ENCODE measurements at places on chromosomes 7 and 10.

GRCh38 chr10:116237970-116238369, 35.0 kb downstream of the GFRA1 start:
- DNase-seq, result no peak

DNA sequence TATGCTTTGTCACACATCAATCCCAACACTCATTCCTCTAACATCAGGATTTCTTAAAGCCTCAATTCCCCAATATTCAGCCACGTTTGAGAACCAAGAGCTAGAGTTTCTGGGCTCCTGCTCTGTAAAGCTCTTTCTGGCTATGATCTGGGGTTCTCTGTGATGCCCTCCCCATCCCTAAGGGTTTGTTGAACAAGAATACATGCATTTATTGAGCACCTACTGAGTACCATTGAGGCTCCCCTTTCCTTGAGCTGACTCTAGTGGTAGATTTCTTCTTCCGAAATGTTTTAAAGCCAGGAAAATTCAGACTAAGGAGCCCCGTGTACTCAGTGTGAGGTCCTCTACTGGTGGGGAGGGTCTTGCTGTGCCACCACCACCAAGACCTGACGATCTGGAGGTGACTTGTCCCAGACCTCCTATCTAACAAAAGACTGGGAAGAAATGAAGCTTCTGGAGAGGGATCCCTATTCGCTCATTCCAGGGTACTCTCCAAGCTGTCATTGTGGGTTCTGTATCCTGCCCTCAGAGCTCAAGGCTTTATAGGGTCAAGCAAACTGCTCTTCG, 23.1 kb upstream of the SRGN start:
- no peak for DNase-seq

DNA sequence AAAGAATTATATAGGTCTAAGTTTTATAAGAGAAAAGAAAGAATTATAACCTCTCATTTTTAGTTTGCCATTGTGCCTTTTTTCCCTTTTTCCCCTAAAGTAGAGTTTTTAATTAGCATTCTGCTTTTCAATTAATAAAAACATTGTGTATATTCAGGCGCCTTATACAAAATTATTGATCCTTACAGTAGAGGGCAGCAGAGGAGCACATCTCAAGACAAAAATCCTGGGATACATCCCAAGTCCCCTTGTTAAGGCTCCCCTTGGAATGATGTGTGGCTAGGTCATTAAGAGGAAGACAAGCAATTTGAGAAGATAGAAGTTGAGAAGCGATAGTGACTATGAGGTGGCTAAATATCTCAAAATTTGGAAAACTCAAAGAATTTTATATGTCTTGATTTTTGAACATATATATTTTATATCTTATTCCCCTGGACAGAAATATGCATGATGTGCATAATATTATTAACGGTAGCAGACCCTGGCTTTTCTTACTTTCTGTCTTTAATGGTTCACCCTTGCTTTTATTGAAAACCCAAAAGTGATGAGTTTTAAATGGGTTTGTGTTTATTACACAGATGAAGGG, 19.1 kb upstream of the TPK1 start:
- no peak for DNase-seq

DNA sequence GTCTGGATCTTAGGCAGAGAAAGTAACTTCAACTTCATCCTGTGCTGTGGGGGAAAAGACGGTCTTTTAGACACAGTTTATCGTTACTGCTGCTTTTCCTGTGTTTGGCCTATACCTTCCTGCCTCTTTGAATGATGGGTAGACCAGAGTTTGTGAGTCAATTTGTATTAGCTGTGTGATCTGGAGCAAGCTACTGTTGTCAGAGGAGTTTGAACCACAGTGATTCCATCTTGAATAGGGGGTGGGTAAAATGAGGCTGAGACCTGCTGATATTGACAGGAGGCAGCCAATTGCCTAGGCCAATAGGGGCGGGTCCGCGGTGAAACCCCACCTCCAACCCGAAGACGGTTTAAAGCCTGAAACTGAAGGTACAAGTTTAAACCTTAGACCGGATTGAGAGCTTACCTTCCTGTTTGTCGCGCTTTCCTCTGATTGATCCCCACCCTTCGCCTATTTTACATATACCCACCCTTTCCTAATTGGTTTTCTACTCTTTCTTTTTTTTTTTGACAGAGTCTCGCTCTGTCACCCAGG, 35.8 kb upstream of the EIF4H start:
- DNase-seq, result no peak

DNA sequence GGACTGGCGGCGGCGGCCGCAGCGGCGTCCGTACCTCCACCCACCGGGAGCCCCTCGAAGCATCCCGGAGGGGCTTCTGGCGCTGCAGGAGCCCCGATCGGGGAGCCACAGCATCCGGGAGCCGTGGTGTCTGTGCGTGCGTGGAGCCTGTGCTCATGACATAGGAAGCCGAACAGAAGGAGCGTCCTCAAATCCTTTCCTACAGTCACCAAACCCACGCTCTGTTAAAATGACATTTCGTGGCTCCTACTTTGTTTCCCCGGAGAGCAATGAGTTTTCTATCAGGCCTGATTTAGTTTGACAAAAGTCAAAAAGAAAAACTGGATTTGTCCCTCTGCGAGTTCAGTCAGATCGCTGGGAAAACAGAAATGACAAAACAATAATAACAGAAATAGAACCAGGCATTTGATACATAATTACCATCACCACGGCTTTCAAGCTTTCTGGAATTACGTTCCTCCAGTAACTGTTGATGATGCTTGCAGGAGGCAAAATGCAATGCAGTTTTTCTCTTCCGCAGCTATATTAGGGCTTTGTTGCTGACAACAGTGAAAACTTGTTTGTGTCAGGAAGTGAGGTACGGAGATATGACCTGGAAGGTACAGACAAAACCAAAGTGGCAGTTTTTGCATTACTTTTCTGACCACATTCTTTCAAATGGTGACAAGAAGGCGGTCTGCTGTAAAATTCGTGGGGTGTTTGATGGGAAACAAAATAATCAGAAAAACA, 219.3 kb upstream of the MKLN1 start:
- DNase-seq, result no peak

GRCh38 chr10:116850058-116850611, 836 bp downstream of the ENO4 start:
- no peak for DNase-seq

DNA sequence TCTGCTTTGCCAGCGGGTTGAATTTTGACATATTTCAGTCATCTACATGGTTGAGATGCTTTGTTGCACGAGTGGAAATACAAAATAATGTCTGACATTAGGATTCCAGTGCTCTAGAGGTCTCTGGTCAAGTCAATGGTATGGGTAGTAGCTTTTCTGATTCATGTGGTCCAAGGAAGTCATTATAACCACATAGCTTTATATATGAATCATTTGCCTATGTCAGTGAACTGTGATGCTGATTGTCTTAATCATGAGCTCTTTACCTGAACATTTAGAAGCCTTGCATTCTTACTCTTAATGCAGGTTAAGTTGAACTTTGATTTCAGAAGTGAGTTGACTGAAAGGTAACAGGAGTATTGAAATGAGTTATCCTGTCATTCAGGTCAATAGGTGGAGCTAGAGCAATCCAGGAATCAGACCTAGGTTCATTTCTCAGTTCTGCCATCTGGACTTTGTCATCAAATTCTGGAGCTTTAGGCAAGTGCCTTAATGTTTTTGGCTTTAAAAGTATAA, 3.3 kb downstream of the MAPK8 start:
- DNase-seq, result no peak

DNA sequence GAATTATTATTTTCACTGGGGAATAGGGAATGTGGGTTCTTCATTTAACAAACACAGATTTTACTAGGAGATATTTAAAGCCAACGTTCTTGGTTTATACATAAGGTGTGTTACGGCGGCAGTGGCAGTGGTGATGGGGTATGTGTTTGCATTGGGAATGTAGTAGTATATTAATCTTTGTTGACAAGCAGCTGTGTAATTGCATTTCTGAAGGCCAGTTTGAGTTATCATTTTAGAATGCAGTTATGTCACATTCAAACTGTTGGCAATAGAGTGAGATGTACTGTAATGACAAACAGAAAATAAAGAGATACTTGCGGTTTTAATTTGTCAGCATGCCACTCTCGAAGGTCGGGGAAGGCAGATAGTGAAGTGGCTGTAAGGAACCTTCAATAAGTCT, 628.6 kb upstream of the POM121L12 start:
- DNase-seq, result no peak

GRCh38 chr10:99389729-99390480, 40.5 kb downstream of the GOT1 start:
- DNase-seq, result no peak

- no peak for DNase-seq
These were observed 19.8 kb downstream of the YKT6 start for GRCh38 chr7:44220358-44221112.

GRCh38 chr10:73251683-73252444, 580 bp downstream of the MRPS16 start:
- DNase-seq, result no peak

DNA sequence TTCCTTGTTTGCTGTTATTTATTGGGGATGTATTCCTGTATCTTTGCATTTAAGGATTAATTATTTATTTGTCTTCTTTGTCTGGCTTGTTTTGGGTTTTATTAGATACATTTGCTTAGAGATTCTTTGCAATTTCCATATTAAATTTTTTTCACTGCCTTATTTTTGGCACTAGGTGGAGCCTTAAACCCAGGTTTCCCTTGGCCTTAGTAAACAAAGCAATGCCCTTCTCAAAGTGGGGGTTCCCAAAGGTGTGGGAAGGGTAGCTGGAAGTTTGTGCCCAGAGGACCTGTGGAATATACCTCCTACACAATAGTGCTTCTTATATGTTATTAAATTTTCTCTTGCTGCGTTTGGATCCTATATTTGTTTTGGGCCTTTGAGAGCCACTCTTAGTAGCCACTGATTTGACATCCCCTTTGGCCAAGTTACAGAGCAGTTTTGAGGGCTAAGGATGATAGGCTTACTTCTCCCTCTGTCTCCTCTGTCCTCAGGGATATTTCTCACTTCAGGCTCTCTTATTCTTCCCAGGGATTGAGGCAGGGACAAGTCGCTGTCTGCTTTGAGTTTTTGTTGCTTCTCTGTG, 162.3 kb downstream of the ITGB1 start:
- no peak for DNase-seq

- DNase-seq, result no peak
These were observed 2.2 kb upstream of the KNDC1 start for GRCh38 chr10:133157662-133158436.

DNA sequence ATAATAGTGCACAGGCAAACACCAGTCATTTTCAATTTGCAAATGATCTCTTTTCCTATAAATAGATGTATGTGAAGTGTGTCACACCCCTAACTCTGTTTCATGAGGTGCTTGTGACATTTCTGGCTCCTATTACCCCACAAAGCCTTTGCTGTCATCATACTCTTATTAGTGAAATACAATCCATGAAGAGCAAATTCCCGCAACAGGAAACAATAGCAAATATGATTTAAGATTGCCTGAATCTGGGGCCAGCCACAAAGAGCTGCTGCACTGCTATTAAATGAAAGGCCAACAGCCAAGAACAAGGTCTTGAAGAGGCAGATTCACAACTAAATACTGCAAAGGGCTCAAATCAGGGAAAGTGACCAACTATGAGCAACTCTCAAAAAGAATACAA, 96.3 kb upstream of the CAV2 start:
- DNase-seq, result no peak

DNA sequence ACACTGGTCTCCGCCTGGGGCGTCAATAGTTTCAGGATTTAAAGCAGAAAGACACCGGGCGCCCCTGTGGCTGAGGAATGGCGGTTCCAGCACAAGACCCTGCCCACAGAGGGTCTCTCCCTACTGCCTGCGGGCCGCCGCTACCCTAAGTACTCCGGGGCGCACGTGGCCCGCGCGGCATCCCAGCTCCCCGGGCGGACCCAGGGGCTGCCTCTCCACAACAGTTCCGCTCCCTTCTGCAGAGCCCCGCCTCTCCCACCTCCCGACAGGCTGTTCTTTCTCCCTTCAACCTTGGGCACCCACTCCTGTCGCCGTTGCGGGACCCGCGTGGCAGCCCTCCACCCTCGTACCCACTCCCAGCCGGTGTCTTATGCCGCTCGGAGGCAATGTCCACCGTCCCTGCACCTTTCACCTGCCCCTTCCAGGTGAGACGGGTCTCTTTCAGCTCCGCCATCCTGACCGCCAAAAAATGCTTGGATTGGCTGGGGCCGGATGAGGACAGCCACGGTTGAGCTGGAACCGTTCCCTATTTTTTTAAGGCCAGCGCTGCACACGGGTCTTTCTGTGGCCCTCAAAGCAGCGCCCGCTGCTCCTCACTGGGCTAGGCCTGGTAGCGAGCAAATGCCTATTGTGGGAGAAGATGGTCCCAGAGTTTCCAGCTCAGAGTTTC, 1.6 kb upstream of the NKX2-3 start:
- DNase-seq, result no peak

Measured in esophagus squamous epithelium (tissue), 5 donors.